ENCODE measurements at places on chromosomes 7 and 10. TPM values are rescaled to one million over a fixed set of nuclear protein-coding genes. Genes with fewer than 3 reads are reported as not detected.

- DNase-seq = no peak
Observed at GRCh38 chr10:86308056-86308455, 58.5 kb downstream of the GRID1 start.

DNA sequence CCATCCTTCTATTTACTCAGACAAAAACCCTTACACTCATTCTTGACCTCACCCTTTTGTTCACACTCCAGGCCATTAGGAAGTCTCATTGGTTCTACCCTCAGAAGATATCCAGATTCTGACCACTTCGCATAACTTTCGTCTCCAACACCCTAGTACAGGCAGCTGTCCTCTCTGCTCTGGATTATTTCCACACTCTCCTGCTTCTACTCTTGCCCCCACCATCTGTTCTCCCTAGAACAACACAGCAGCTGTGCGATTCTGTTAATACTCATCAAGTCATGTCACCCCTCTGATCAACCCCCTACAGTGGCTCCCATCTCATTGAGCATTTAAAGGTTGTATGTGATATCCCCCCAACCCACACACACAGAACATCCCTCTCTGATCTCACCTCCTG is 15.5 kb upstream of the TRIL start:
- no peak for DNase-seq

GRCh38 chr7:71408271-71408670 is 276.3 kb downstream of the GALNT17 start:
- DNase-seq = no peak

DNA sequence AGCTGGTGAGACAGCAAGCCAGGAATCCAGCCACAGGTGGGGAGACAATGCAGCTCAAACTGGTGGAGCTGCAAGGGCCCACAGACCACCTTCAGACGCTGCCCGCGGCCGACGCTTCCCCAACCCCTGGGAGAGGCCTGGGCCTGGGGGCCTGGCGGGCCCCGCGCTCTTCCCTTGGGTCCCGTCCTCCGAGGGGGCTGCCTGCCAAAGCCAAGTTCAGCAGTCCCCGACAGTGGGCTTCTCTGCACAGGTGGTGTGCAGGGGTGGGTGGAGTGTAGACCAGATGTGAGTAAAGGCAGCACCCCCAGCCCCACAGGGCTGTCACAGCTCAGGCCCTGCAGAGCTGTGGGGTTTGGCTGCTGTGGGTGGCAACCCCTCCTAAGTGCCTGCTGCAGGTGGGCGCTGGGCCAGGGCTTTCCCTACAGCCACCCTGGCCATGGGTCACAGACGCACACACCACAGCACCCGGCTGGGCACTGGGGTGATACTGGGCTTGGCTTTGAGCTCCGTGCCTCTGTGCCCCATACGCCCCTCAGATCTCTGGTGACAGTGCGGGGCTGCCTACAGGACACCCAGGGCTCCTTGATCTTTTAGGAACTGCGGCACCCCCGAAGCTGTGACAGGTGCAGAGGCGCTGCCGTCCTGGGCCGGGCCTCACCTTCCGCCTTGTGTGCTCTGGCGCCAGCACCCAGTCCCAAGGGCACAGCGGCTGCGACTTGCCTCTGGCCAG is 20.5 kb downstream of the BNIP3 start:
- DNase-seq = no peak

Gene TMEM273
- total RNA-seq = 1.6 TPM

Gene SPDYE16
- total RNA-seq = under 0.01 TPM

Gene FOXP2
- under 0.01 TPM for total RNA-seq
